T follicular helper cell (primary cell): ENCODE measurements at places on chromosomes 3 and 15.
A peak's percentile ranks its signal among the peaks of the same experiment; 100 is the strongest.

DNA sequence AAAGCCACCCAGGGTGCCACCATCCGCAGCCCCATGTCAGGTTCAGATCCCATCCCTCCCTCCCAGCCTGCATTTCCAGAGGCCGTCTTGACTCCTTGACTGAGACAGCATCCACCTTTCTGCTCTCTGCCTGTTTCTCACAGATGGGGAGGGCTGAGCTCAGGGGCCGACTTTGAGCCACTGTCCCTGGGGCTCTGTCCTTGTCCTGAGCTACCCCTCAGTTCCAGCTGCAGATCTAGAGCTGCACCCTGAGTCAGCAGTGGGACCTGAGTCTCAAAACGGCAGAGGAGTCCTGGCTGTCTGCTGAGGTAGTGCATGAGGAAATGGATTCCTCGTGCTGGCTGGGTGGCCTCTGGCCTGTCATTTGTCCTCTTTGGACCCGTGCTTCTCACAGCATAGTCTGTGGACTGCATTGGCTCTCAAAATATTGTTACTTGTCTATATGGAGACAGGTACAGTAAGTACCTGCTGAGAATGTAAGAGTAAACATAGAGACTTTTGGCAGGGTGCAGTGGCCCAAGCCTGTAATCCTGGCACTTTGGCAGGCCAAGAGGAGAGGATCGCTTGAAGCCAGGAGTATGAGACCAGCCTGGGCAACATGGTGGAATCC is 22.3 kb downstream of the RPLP1 start:
- DNase-seq, result no peak

DNA sequence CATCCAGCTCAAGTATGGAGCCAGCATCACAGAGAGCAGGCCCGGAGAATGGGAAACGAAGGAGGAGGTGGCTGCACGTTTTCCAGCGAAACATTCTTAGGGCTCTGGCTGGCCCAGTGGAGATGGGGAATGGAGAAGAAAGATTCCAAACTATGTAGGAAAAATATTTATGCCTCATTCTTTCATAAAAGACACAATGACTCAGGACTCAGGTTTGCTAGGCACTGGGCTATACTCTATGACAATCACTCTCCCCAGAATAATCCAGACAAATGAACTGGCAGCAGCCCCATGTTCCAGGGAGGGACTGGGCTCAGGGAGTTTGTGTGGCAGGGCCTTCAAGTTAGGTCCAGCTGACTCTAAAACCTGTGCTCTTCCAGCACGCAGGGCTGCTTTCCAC is 110.8 kb upstream of the RAD18 start:
- DNase-seq, result no peak

GRCh38 chr3:180911876-180912303 is 580 bp upstream of the FXR1 start:
- no peak for DNase-seq

DNA sequence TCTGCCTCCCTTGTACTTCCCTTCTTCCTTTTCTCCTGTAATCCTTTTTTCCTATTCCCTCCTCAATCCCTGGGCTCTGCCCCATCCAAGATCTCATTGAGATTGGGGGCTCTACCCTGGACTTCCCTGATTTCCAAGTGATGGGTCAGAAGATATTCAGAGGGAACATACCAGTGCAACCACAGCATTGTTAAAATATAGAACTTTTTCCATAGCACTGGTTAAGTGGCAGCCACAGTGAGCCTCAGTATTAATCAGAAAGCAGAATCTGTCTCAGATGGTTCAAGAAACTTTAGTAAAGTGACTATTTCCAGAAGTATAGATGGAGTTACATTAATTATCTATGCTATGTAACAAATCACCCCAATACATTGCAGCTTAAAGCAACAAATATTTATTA is 18.7 kb upstream of the SCN10A start:
- no peak for DNase-seq

DNA sequence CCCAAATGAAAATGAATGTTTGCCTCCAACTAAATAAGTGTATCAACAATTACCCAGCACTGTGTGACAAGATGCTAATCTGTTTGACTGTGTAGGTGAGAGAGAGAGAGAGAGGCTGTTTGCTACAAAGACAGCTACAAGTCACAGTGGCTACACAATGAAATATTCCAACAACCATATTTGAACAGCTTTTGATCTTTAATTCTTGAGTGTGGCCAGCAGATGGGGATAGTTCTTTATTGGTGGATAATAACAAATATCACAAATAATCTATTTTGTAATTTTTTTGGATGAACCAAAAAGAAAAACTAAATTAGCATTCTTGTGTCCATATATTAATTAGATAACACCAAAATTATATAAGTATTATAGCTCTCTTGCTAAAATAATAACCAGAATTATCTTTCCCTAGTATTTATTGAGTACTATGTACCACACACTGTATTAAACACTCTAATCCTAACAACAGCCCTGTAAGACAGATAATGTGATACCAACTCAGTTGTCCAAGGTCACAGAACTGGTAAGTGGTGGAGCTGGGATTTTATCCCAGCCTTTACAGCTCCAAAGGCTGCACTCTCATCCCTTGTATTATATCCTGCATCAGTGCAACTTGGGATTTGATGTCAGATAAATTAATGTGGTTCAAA is 61.9 kb upstream of the C3orf80 start:
- DNase-seq, result no peak

GRCh38 chr3:61448378-61448777 is 113.0 kb upstream of the PTPRG start:
- no peak for DNase-seq

DNA sequence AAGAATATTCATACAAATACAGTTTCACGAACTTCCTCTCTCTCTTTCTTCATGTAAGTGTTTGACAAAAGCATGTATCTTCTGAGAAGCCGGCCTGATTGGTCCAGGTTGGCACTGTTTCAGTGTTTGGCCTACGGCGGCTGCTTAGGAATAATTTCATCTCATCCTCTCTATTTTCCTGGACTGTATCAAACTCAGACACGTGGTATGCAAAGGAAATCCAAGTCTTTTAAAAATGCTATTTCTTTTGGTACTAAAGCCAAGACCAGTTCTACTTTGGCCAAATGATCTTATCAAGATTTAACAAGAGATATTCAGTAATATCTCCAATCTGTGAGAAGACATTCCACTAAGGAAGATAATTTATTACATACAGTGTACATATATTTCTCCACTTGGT is 152.8 kb downstream of the TIGIT start:
- no peak for DNase-seq

DNA sequence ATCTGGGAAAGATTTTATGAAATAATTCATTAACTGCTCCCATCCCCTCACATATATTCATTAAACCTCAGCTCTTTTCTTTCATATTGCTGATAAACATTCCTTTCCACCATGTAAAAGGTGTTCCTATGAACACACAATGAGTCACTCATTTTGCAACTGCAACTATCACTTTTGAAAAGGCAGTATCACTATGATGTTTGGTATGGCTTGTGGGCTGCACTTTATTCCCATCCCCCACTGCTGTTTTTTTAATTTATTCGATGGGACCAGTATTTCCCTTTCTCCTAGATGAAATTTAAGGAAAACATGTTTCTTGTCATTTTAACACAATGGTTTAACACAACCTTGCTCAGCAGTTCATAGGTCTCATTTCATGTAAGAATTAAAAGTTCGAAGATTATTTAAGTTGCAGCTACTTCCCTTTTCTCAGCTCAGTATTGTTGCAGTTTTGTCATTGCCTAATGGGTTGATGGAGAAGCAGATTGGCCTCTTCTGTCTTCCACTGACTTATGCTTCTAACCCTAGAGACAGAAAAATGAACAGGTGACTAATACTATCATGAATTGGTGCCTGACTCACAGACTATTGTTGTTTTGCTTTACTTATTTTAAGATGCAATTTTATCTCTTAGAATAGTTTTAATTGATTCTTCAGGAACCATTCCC is 280.3 kb downstream of the ZPLD1 start:
- no peak for DNase-seq

GRCh38 chr3:49803465-49804140 is 542 bp downstream of the INKA1 start:
- peak; percentile 38 for DNase-seq

DNA sequence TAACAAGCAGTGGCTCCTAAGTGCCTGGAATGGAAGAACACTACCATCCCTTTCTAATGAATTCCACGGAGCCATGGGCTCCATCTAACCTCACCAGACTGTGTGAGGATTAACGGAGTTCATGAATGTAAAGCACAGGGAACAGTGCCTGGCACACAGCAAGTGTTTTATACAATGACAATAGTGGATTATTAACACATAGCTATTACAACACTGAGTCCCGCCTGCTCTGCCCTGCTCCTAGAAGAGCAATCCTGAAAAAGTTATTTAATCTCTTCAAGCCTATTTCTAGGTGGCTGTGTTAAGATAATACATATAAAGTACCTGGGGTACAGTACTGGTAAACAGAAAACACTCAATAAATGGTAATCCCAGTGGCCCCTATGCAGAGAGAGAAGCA is 51.4 kb downstream of the RYK start:
- no peak for DNase-seq

DNA sequence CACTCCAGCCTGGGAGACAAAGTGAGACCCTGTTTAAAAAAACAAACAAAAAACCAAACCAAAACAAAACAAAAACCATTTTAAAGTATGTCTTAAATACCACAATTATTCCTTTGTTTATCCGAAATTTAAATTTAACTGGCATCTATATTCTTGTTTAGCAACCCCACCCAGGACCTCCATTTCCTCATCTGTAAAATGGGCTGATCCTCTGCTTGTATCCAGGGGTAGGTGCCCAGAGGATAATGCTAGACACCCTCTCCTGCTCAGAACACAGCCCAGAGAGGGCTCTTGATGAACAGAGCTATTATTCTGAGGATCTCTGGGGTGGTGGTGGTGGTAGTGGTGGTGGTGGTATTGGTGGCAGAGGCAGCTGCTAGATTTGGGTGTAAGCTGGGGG is 9.8 kb downstream of the SH2D7 start:
- no peak for DNase-seq

GRCh38 chr3:137105277-137105977 is 147.6 kb downstream of the IL20RB start:
- no peak for DNase-seq

DNA sequence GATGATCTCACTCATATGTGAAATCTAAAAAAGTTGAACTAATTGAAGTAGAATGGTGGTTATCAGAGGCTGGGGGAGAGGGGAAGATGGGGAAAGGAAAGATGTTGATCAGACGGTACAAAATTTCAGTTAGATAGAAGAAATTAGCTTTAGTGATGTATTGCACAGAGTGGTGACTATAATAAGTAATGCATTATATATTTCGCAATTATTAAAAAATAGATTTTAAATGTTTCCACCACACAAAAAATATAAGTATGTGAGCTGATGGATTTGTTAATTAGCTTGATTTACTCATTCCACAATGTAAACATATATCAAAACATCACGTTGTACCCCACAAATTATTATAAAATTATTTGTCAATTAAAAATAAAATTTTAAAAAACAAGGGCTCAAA is 8.1 kb downstream of the SUMF1 start:
- DNase-seq, result no peak

GRCh38 chr15:92277776-92278175 is 115.9 kb upstream of the ST8SIA2 start:
- DNase-seq, result no peak

GRCh38 chr3:158097593-158098308 is 8.5 kb downstream of the SHOX2 start:
- DNase-seq, result peak; percentile 42

GRCh38 chr3:141250342-141250741 is 18.7 kb downstream of the PXYLP1 start:
- no peak for DNase-seq

DNA sequence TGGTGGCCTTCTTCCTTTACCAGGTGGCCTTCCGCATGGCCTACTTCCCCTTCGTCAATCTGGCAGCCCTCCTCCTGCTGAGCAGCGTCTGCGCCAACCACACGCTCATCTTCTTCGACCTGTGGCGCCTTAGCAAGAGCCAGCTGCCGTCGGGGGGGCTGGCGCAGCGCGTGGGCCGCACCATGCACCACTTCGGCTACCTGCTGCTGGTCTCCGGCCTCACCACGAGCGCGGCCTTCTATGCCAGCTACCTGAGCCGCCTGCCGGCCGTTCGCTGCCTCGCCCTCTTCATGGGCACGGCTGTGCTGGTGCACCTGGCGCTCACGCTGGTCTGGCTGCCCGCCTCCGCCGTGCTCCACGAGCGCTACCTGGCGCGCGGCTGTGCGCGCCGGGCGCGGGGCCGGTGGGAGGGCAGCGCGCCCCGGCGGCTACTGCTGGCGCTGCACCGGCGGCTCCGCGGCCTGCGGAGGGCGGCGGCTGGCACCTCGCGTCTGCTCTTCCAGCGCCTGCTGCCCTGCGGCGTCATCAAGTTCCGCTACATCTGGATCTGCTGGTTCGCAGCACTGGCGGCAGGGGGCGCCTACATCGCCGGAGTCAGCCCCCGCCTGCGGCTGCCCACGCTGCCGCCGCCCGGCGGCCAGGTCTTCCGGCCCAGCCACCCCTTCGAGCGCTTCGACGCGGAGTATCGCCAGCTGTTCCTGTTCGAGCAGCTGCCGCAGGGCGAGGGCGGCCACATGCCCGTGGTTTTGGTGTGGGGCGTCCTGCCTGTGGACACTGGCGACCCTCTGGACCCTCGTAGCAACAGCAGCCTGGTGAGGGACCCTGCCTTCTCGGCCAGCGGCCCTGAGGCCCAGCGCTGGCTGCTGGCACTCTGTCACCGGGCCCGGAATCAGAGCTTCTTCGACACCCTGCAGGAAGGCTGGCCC is 9.9 kb downstream of the DISP2 start:
- peak; percentile 80 for DNase-seq

GRCh38 chr3:43499256-43499655 is 122.6 kb downstream of the ANO10 start:
- DNase-seq, result no peak

GRCh38 chr15:34853001-34853758 is 57.8 kb upstream of the ACTC1 start:
- no peak for DNase-seq

GRCh38 chr3:105243076-105243475 is 123.6 kb upstream of the ALCAM start:
- DNase-seq, result no peak

DNA sequence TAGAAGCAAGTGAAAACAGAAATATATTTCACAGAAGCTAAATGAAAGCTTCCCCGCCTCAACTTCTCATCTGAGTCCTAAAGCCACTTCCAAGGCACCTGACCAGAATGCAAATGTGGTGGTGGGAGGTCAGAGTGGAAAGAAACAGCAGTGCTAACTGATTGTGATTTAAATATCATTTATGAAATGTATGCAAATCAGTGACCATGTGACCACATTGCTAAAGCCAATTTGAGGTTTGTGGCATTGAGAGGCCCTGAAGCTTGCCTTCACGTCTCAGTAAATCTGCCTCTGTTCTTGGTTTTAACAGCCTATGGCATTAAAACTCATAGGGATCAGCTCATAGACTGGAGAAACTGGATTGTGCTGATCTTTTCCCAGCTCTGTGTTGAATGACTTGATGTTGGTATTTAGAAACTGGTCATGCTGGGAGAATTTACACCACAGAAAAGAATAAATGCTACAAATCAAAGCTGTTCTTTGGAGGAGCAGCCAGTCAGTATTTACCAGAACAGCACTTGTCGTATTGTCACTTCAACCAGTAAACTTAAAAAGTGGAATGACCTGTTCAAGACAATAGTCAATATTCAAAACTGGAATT is 481.4 kb upstream of the ALCAM start:
- no peak for DNase-seq
